Mesendoderm (in vitro differentiated cells): ENCODE measurements at places on chromosomes 6 and 20.
A peak's percentile ranks its signal among the peaks of the same experiment; 100 is the strongest.

- DNase-seq, result no peak
These were observed 10.8 kb upstream of the ADA start for GRCh38 chr20:44662261-44662660.

GRCh38 chr20:33311996-33312395 lies 29.0 kb downstream of the BPIFB1 start:
- DNase-seq, result no peak

DNA sequence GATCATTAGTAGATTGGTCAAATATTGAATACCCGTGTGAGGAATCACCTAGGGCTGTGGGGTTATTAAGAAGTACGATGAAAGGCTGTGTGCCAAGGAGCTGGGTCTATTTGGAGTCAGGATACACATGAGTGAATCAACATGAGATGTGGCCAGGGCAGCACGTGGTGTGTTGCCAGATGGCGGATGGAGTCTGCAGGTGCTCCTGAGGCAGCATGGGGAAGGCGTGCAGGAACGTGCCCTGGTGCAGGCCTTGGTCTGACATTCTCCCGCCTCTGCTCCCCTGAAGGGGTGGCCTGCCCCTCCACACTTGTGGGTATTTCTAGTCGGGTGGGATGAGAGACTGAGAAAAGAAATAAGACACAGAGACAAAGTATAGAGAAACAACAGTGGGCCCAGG lies 39.0 kb upstream of the SLC22A1 start:
- no peak for DNase-seq

DNA sequence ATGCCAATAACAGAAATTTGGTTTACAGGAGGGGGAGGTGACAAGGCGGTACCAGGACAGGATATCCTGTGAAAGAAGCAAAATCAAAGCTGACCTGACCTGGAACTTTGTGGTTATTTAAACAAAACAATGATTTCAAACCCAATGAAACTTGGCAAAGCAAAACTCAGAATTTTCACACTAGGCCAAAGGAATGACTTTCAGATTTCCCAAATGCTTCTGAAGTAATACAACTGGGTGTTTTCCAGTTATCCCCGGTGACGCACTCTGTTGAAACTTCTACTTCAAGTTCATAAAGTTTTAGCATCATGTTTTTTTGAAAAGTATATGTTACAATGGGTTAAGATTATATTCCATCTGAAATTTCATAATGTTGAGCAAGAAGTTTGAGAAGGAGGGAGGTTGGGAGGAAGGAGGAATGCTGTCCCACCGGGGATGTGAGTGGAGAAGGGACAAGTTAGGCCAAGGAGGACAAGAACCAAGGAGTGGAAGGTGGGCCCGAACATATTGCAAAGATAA lies 78.1 kb upstream of the TRAF3IP2 start:
- DNase-seq, result no peak

GRCh38 chr6:169640351-169640852 lies 61.4 kb downstream of the WDR27 start:
- DNase-seq, result no peak

DNA sequence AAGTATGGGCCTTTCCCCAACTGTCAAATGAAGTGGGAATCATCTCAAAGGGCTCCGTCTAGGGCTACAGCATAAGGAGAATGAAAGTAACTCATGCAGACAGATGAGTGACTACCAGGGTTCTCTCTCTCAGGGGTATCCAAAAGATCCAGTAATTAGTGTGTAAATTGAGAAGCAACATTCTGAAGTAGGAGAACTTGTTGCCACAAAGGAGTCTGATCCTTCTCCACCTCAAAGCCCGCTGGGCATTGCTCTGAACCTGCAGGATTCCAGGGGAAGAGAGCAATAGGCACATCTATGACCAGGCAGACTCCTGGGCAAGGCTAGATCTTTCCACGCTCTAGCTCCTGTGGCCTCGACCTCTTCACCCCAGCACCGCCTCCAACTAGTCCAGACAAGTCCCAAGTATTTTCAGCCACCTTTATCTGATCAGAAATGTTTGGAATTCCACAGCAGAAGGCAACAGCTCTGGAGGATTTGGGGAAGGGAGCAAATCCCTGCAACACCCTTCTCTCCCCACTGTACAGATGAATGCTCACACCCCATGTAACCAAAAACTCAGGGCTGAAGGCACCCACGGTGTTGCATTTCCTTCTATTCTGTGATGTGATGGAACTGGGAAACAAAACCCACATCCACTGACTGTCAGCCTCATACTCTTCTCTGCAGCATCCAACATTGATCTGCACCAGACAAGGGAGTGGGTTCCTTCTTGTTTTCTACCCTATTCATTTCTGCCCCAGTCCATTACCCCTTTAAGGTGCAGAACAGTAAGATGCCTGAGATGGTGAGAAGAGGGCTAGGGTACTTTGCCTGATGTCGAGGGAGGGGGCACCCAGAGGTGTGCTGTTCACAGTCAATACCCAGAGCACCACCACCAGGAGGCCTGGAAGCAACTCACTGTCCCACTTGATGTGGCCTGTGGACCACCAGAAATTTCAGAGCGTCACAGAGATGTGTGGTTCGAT lies 41.0 kb downstream of the COX4I2 start:
- DNase-seq, result peak; percentile 90

GRCh38 chr6:163608204-163608644 lies 193.7 kb downstream of the QKI start:
- no peak for DNase-seq

GRCh38 chr6:160070427-160070826 lies 51.2 kb upstream of the SLC22A1 start:
- DNase-seq, result no peak

DNA sequence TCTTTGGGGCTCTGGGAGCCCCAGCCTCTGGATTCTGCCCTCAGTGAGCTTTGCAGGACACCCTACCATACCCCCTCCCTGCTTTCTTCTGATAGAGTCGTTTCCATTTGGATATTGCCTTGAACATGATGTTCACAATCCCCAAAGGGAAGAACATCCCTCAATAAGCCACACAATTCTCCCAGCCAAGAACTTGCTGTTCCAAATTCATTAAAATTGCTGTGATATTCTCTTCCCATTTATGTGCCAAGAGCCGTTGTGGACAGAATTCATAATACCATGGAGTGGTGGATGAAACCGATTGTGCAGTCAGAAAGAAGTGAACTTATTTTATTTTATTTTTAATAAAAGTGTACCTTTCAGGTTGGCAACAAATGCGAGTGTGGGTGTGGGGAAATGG lies 95.8 kb downstream of the DHX35 start:
- no peak for DNase-seq

GRCh38 chr6:84072442-84072997 lies 38.9 kb downstream of the MRAP2 start:
- no peak for DNase-seq

DNA sequence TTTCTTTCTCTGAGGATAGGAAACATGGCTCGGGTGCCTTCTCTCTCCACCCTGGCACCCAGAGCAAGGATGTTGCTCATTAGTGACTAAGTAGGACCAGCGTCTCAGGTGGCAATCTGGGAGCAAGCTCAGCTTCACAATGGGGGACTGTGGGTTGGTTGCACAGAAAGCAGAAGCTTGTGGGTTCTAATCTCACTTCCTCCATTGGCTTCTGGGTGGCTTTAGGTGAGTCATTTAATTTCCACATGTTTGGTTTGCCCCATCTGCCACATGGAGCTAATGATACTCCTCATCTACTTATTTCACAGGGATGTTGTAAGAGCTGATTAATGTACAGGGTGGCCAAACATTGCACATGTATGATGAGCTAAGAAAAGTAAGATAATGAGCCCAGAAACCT lies 54.8 kb upstream of the AKIRIN2 start:
- DNase-seq, result peak; percentile 19

DNA sequence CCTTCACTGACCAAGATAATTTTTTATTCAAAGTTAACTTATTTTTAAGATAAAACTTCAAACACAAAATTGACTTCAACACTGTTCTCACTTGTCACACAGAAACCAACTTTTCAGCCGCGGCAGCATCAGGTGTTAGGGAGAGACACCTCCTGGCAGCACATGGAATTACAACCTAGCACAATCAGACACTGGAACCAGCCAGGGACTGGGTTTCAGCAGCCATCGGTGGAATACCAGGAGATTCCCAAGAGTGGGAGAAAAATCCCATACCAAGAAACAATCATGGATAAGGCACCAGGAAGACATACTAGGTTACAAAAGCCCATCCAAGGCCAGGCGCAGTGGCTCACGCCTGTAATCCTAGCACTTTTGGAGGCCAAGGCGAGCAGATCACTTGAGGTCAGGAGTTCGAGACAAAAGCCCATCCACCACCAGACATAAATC lies 70.0 kb downstream of the SNX5 start:
- peak; percentile 75 for DNase-seq

DNA sequence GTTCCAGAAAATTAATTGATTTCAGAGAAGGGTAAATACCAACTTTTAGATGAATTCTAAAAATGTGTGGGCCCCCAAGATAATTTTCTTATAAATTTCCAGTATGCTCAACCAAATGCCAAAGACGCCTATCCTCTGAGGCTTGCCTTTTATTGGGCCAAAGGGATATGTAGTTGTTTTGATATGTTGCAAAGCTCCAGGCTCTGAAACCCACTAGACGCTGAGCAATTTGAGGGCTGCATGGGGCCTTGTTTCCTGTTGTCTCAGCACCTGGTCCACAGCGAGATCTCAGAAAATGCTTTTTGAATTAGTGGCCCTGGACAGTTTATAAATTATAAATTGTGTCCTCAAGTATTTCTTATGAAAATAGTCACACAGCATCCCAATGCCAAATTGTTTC lies 397.2 kb downstream of the SAMD5 start:
- no peak for DNase-seq

GRCh38 chr6:87705070-87705691 lies 3.1 kb upstream of the AKIRIN2 start:
- DNase-seq, result no peak

- peak; percentile 91 for DNase-seq
These were observed 1.0 kb downstream of the IGF2R start for GRCh38 chr6:159969921-159970320.

DNA sequence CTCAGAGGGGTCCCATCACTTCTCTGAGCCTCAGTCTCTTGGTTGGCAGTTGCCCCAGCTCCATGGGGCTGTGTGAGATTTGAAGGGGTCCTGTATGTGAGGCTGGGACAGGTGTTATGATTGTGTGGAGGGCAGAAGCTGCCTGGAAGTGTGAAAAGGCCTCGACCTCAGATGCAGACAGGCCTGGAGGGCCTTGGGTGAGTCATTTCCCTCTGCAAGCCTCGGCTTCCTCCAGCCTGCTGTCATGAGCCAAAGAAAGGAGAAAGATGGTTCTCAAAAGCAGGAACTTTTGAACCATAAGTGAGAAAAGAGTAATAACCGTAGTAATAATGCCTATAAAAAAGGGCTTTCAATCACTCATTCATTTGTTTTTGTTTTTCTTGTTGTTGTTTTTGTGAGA lies 37.5 kb downstream of the SNAI1 start:
- no peak for DNase-seq

DNA sequence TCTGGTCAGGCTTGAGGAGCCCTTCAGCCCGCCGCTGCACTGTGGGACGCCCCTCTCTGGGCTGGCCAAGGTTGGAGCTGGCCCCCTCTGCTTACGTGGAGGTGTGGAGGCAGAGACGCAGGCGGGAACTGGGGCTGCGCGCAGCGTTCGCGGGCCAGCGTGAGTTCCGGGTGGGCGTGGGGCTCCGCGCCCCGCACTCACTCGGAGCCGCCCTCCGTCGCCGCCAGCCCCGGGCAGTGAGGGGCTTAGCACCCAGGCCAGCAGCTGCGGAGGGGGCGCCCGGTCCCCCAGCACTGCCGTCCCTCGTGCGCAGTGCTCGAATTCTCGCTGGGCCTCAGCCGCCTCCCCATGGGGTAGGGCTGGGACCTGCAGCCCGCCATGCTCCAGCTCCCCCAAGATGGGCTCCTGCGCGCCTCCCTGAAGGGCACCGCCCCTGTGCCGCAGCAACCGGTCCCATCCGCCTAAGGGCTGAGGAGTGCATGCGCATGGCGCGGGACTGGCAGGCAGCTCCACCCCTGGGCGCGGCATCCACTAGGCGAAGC lies 695.9 kb downstream of the EPHA7 start:
- DNase-seq, result no peak

GRCh38 chr6:108598305-108598863 lies 37.7 kb downstream of the FOXO3 start:
- peak; percentile 36 for DNase-seq

GRCh38 chr6:46011188-46012085 lies 4.2 kb downstream of the CLIC5 start:
- no peak for DNase-seq

- DNase-seq, result no peak
These were observed 683.0 kb upstream of the MANEA start for GRCh38 chr6:94894300-94894699.

DNA sequence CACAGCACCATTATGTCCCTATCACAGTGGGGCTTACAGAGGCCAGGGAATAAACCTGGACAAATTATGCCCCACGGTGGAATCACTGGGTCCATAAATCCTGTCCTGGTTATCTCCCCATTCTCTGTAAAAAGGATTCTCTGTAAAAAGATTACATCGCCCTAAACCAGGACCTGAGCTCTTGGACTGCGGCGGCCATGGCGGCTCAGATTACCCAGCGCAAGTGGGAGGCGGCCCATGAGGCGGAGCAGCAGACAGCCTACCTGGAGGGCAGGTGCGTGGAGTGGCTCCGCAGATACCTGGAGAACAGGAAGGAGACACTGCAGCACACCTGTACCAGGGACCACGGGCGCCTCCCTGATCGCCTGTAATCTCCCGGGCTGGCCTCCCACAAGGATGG lies 8.4 kb upstream of the HLA-A start:
- DNase-seq, result no peak

DNA sequence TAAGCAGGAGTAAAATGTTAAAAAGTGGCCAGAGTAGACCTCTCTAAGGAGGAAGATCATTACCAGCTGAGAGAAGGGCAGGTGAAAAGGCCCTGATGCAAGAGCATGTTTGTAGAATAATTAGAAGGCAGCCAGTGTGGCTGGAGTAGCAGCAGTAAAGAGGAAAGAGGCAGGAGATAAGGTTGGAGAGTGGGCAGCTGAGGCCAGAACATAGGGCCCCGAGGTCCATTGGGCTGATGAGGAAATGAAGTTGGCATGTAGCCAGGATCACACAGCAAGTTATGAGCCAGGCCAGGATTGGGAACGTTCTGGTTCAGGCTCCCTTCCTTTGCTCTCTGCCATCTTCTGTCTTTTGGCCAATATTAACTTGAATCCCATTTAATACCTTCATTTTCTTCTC lies 51.6 kb downstream of the RALY start:
- no peak for DNase-seq

- DNase-seq, result peak; percentile 15
These were observed 519.2 kb downstream of the UTRN start for GRCh38 chr6:144804246-144804790.

DNA sequence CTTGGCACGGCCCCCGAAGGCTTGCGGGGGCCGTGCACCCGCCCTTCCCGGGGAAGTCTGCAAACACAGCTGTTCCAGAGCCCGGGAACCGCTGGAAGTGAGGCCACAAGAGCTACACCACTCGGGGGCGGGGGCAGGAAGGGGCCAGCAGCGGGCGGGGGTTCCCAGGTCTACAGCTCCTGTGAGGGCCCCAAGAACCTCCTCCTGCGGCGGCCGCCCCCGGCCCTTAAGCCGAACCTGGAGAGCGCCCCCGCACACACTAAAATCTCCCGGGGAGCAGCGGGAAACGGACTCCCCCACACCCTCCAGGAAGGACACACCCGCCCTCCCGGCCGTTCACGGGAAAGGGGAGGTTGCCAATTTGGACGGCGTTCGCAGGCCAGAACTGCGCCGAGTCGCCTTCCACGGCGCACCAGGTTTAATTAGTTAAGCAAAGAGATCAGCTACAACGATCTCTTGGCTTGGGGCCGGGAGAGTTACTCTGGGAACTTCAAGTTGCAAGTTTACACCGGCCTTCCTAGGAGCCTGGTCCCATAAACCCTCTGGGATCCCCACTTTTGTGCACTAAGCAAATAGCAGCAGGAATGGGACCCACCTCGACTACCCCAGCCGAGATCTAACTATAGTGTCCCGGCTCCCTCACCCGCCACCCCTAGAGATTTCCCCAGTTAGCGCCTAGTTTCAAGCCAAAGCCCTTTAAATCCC lies 1.7 kb downstream of the JAG1 start:
- DNase-seq, result peak; percentile 52
